ENCODE measurements at places on chromosomes 4 and X. TPM values are rescaled to one million over a fixed set of nuclear protein-coding genes. Genes with fewer than 3 reads are reported as not detected.

GRCh38 chrX:38868941-38869401 is 67.7 kb downstream of the MID1IP1 start:
- no peak for DNase-seq
- no peaks in the 10 kb centered on the region for H3K4me1 ChIP-seq
- no peak overlapping the region for H3K27ac ChIP-seq
- no peaks in the 10 kb centered on the region for H3K27me3 ChIP-seq

DNA sequence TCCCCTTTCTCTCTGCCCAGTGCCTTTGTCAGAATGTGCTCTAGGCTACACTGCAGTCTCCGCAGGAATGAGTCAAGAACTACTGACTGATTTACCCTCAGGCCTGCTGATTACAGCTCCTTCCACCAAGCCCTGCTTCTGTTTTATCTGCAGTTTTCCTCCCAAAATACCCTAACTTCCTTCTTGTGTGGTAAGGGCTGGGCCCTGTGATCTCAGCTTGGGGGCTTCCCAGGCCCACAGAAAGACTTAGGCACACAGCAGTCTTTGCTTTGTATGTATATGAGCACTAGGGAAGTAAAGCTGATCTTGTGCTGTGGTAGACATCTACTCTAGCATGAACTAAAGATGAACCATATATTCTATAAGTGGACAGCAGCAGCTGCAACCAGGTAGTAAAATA is 18.8 kb downstream of the PAK3 start:
- DNase-seq: no peak
- H3K36me3 ChIP-seq: no peaks in the 10 kb centered on the region
- H3K4me3 ChIP-seq: no peak overlapping the region
- H3K27ac ChIP-seq: no peak overlapping the region

The SOX3 gene
- total RNA-seq: not detected

The MAGEB2 gene
- total RNA-seq: not detected

DNA sequence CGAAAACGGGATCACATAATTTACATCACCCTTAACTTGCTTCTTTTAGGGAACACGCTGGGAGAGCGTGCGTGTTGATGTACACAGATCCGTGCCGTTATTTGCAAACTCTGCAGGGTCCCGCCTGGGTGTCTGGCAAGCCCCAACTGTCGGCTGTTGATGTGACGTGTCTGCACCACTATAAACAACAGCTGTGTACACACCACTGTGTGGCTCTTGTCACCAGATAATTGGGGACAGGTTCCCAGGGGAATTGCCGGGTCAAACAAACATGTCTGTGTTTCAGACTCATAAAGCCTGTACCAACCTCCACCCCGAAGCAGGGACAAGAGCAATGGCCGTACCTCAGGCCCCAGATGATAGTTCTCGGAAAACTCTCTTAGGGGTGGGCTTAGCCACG is 105.0 kb upstream of the AFAP1 start:
- H3K4me3 ChIP-seq: no peak overlapping the region
- H3K27ac ChIP-seq: no peak overlapping the region
- DNase-seq: no peak
- H3K4me1 ChIP-seq: no peaks in the 10 kb centered on the region
- no peaks in the 10 kb centered on the region for H3K36me3 ChIP-seq

The RAB41 gene
- not detected for total RNA-seq

DNA sequence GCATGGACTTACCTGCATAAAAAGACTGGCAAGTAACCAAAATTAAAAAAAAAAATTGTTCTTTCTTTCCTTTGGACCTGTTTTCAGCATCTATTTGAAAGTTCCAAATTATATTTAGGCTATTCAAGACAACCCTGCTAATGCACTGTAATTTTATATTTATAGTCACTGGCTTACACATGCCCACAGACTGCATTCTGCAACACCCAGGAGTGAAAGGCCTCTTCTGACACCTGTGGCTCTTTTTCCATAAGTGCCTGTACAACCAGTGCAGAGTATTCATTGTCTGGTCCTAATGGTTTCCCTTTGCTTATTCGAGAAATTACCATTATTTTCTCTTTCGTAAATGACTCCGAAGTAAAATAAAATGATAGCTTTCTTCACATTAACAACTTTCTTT is 143.3 kb downstream of the RNF150 start:
- H3K4me1 ChIP-seq: no peaks in the 10 kb centered on the region
- H3K36me3 ChIP-seq: no peaks in the 10 kb centered on the region
- no peak overlapping the region for H3K27ac ChIP-seq
- DNase-seq: no peak

DNA sequence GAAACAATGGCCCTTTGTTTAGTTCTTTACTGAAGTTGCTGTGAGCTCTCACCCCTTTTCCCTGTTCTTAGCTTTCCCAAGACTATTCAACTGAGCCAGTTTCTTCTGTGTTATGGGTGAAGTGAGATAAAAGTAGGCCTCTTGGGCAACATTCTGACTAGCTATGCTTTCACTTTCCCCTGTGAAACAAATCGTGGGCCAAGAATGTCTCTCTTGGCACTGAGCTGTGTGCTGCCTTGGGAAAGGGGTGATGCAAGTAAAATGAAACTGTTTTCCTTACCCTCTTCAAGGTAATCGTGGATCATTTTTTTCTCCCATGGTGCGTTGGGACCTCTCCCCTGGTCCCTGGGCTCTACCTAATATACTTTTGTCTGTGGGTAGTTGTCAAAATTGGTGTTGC is 653.9 kb upstream of the MAGEB2 start:
- no peak for DNase-seq
- no peak overlapping the region for H3K4me3 ChIP-seq
- no peaks in the 10 kb centered on the region for H3K27me3 ChIP-seq
- H3K36me3 ChIP-seq: no peaks in the 10 kb centered on the region
- H3K27ac ChIP-seq: no peak overlapping the region

DNA sequence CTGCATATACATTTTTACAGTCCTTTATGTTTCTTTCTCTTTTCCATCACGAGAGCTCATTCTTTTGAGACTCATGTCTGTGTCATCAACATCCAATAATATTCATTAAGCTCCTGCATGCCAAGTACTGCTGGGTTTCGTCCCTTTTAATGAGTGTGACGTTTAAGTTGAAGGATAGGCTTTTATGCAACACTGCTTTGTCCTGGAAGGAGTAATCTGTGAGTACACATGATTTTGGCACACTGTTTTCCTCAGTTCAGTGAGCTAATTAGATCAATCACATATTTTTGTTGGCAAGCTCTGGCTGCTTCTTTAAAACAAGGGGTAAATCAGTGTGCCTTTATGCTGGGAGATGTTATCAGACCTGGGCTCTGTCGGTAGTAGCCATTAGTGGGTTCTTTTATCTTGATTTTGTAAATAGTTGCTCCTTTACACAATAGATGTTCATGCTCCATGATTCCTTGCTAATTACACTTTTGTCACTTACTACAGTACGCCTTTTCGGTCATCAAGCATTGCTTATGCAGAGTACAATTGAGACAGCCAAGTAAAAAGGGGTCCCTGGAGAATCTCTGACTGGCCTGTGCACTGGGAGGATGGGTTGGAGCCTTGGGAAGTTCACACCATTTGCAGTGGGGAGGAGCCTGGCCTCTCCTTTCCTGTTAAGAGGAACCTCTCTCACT is 132.6 kb downstream of the FHIP1A start:
- no peaks in the 10 kb centered on the region for H3K4me1 ChIP-seq
- no peak for DNase-seq
- H3K36me3 ChIP-seq: no peaks in the 10 kb centered on the region
- no peak overlapping the region for H3K27ac ChIP-seq

The WDR19 gene
- total RNA-seq: 7.9 TPM

The SPANXB1 gene
- total RNA-seq: not detected

The MTMR8 gene
- total RNA-seq: 3.3 TPM

GRCh38 chrX:112654871-112655270 is 24.9 kb downstream of the LHFPL1 start:
- H3K27ac ChIP-seq: no peak overlapping the region
- H3K36me3 ChIP-seq: no peaks in the 10 kb centered on the region
- no peak overlapping the region for H3K4me3 ChIP-seq
- H3K4me1 ChIP-seq: no peaks in the 10 kb centered on the region
- no peaks in the 10 kb centered on the region for H3K27me3 ChIP-seq

The SLC16A2 gene
- 0.08 TPM for total RNA-seq

The GAGE12F gene
- 0.72 TPM for total RNA-seq

DNA sequence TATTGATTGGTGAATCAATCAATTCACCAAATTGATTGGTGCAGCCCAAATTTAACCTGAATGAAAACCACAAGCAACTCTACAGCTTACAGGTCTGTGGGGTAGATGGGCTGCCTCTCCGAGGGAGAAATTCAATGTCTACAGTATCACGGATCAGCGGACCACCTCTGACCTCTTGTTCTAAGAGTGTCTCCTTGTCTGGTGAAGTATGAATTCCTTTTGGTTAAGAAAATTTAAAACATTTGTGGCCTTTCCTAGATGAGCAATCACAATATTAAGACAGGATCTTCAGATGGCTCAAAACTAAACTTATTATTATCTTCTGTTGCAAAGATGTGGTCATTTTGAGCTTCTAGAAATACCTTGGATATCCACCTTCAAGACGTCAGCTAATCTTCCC is 153.3 kb downstream of the IL15 start:
- no peaks in the 10 kb centered on the region for H3K27me3 ChIP-seq
- H3K36me3 ChIP-seq: no peaks in the 10 kb centered on the region
- no peak overlapping the region for H3K27ac ChIP-seq
- H3K4me3 ChIP-seq: no peak overlapping the region
- no peak for DNase-seq
- no peaks in the 10 kb centered on the region for H3K4me1 ChIP-seq

The MND1 gene
- total RNA-seq: 20.3 TPM

GRCh38 chr4:4637710-4638109 is 95.9 kb upstream of the STX18 start:
- peaks cover 8% of the 10 kb centered on the region for H3K4me1 ChIP-seq
- H3K36me3 ChIP-seq: no peaks in the 10 kb centered on the region
- H3K27ac ChIP-seq: no peak overlapping the region

- H3K36me3 ChIP-seq: no peaks in the 10 kb centered on the region
- no peaks in the 10 kb centered on the region for H3K4me1 ChIP-seq
- no peak for DNase-seq
- H3K4me3 ChIP-seq: no peak overlapping the region
Observed at GRCh38 chrX:129706400-129707072, 32.2 kb upstream of the XPNPEP2 start.

- no peak overlapping the region for H3K4me3 ChIP-seq
- peaks cover 4% of the 10 kb centered on the region for H3K27me3 ChIP-seq
- H3K36me3 ChIP-seq: no peaks in the 10 kb centered on the region
- no peak for DNase-seq
- no peaks in the 10 kb centered on the region for H3K4me1 ChIP-seq
- H3K27ac ChIP-seq: no peak overlapping the region
Observed at GRCh38 chr4:168636506-168637196, 139.8 kb downstream of the PALLD start.

Data from GM12878 (cell line).